ENCODE measurements at places on chromosomes 13 and 19.

DNA sequence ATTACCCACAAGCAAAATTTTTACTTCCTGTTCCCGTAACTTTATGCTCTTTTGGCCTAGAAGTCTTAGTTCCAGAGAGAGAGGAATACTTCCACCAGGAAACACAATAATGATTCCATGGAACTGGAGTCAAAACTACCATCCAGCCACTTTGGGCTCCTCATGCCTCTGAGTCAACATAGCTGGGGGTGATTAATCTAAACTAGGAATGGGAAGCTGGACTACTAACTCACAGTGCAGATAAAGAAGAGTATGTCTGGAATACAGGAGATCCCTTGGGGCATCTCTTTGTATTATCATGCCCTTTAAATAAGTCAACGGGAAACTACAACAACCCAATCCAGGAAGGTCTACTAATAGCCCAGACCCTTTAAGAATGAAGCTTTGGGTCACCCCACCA lies 8.9 kb upstream of the ELF1 start:
- DNase-seq: no peak

DNA sequence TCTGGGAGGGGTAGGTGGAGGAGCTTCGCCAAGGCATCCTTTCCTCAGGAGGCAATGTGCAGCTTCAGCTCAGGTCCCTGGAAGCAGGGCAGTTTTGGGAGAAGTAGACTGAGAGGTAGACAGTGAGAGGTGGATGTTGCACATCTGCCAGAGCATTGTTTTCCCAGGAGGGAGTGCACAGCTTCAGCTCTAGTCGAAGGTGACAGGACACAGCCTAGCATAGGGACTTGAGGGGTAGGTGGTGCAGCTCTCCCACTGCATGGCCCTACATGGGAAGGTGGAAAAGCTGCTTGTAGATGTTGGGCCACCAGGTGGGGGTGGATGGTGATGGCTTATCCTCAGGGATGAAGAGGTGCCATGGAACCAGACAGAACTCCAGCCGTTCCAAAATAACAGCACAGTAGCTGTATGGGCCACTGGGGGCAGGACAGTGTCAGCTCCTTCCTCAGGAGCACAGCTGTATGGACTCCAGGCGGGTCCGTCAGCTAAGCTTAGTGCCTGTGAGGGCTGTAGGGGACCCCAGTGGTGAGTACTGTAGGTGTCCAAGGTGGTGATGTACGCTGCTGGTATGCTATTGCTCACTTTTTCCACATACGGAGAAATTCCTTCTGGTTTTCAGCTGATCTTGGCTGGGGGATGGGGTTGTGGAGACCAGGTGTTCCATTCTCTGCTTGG lies 17.4 kb upstream of the ZNF543 start:
- DNase-seq: no peak

GRCh38 chr19:10292206-10292788 lies 2.5 kb downstream of the ICAM5 start:
- peak; percentile 78 for DNase-seq

DNA sequence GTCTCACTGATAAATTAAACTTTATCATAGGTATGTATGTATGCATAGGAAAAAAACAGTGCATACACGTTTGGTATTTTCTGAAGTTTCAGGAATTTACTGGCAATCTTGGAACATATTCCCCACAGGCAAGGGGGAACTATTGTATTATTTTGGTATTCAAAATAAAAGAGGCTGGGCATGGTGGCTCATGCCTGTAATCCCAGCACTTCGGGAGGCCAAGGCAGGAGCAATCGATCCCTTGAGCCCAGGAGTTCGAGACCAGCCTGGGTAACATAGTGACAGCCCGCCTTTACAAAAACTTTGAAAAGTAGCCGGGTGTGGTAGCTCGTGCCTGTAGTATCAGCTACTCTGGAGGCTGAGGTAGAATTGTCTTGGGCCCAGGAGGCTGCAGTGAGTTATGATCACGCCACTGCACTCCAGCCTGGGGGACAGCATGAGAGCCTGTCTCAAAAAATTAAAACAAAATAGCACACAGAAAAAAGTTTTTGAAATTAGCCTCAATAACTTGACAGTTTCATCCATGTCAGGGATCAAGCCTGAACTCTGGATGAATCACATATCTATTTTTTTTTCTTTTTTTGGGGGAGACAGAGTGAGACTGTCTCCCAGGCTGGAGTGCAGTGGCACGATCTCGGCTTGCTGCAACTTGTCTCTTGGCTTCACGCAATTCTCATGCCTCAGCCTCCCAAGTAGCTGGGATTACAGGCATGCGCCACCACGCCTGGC lies 29.1 kb upstream of the HOMER3 start:
- DNase-seq: no peak

DNA sequence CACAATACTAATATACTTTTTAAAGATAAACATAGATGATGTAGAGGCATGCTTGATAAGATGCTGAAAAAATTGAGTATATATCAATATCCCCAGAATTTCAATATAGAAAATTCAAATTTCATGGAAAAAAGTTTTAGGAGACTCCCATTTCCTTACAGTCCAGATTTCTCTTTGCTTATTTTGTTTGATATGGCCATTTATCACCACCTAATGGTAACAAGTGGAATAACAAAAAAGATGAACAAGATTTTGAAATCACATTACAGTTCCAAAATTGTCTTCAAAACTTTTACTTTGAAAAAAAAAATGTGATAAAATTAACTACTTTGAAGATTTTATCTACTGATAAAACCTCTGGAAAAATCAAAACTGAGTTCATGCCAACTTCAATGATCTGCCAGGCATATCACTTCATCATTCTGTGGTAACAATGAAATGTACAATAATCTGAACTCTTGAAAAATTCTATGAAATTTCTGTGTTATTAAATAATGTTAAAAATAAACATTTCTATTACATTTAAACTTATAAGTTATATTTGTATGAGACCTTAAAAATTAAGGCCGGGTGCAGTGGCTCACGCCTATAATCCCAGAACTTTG lies 17.5 kb downstream of the MIPEP start:
- no peak for DNase-seq
